ENCODE measurements at places on chromosomes 1 and 21.

GRCh38 chr1:189708674-189709073, 769.0 kb downstream of the BRINP3 start:
- DNase-seq: no peak

DNA sequence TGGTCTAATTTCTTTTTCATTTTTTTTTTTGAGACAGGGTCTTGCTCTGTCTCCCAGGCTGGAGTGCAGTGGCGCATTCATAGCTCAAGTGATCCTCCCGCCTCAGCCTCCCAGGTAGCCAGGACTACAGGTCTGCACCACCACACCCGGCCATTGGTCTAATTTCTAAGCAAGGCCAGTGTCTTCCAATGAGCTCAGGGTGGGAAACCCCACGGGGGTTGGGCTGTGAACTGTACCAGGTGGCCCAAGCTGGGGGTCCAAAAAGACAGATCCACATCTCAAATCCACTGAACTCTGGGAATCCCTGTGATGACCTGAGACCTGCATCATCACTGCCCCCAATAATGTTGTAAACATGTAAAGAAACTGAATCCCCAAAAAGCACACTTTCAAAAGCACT, 79.5 kb downstream of the BCAR3 start:
- DNase-seq: no peak

GRCh38 chr1:13661539-13661938, 38.4 kb upstream of the PRDM2 start:
- no peak for DNase-seq

GRCh38 chr21:35410656-35411055, 361.6 kb upstream of the RUNX1 start:
- DNase-seq: no peak

- DNase-seq: no peak
Measured at GRCh38 chr21:26147535-26147934, 23.0 kb downstream of the APP start.

- DNase-seq: no peak
Measured at GRCh38 chr1:161164901-161165610, 1.2 kb upstream of the PPOX start.

DNA sequence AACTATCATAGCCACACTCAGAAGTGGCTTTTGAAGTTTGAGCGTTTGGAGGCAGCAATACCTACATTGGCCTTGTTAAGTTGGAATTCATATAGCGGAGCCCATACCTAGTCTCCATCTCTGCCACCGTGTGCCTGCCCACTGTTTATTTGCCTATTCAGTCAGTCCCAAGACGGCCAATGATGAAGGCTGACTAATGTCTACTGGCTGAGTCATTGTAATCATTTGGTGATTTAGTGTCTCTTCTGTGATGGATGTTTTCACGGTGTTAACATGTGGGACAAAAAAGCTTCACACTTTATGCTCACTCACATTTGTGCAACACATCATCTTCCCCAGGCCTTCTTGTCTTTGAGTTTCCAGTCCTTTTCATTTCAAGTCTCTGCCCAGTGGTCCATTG, 92.6 kb upstream of the PBX1 start:
- no peak for DNase-seq

- no peak for DNase-seq
Measured at GRCh38 chr21:40438616-40439015, 408.3 kb downstream of the DSCAM start.

GRCh38 chr1:173596097-173596825, 6.6 kb downstream of the SLC9C2 start:
- no peak for DNase-seq

GRCh38 chr1:70057500-70057899, 147.9 kb downstream of the LRRC40 start:
- no peak for DNase-seq

- no peak for DNase-seq
Measured at GRCh38 chr1:167623951-167624350, 6.1 kb upstream of the RCSD1 start.

- DNase-seq: no peak
Measured at GRCh38 chr1:33047839-33048305, 11.2 kb upstream of the AK2 start.

DNA sequence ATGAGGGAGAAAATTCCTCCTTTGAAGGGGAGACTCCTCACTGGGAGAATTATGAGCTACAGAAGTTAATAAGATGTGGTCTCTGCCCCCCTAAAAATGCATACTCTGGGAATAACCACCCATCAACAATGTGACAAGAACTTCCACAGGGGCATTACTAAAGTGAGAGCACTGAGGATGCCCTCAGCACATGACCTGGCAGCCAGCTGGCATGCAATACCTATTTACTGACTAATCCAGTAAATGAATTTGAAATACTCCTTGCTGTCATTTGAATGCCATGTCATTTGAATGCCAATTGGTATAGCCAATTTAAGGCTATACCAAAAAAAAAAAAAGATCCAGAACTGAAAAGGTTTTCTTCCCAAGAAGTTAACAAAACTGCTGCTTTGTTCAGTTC, 30.8 kb downstream of the PLPP3 start:
- no peak for DNase-seq

GRCh38 chr21:35358008-35358407, 308.9 kb upstream of the RUNX1 start:
- DNase-seq: no peak

DNA sequence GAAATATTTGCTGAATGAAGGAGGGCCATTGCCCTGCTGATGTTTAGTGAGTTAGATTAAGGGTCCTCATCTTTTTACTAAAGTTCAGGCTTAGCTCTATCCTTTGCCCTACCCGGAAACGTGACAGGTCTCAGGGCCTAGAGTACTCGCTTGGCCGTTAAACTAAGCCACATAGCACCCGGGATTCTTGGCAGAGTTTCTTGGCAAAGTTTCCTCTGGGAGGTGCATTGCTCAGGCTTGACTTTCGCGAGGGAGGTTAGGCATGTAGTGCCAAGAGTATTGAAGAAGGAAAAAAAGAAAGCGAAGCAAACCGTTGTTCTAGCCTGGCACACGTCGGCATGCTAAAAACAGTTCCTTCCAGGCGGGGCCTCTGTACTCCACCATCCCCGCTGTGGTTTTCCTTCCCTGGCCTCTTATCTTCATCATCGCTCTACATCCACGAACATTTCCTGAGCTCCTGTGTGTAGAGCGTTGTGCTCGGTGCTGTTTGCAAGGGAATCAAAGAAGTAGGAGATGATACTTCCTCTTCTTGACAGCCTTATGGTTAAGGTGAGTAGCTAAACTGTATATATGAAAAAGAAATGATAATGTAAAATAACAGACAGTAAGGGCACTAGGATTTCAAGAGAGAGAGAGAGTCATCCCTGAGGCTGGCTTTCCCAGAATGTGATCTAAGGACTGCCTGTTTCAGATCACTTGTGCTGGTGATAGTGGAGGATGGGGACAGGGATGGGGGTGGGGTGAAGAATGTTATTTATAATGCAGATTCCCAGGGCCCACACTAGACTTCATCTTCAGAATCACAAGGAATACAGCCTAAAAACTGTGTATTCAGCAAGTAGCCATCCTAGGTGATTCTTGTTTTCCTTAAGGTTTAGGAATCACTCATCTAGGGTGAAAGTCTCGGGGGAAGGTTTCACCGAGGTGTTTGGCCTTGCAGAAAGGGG, 18.8 kb downstream of the RNF220 start:
- DNase-seq: no peak

DNA sequence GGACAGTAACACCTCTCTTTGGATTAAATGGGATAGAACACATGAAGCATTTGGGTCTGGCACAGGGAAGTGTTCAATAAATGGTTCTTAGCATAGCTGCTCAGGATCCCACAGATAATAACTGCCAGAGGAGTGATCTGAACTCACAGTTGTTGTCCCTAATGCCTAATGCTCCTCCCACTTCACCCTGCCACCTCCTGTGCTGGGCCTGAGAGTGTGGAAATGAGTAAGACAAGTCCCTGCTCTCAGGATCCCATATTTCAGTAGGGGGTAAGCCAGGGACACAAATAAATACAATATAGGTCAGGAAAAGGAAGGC, 19.9 kb upstream of the FOXO6 start:
- DNase-seq: no peak

DNA sequence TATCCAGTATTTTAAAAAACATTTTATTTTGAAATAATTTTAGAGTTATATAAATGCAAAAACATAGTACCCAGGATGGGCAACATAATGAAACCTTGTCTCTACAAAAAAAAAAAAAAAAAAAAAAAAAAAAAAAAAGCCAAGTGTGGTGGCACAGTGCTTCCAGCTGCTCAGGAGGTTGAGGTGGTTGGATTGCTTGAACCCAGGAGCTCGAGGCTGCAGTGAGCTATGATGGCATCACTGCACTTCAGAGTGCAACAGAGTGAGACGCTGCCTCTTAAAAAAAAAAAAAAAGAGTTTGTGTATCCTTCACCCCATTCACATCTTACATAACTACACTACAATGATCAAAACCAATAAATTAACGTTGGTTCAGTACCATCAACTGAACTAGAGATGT, 115.6 kb upstream of the KIF26B start:
- no peak for DNase-seq

DNA sequence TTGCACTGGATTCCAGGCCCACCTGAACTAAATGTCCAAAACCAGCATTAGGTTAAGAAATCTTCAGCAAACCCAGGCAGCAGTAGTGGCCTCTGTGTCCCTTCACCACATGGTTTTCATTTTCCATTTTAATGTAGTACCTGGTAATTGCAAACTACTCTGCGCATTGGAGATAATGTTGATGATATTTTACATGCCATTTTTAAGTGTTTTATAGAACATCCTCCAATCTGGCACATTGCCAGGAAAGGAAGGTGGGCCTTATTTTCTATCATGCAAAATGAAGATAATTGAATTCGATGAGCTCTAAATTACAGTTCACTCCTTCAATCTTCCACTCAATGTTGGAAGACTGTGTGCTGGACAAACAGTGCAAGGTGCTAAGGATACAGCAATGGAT, 89.5 kb downstream of the ZC3H11B start:
- DNase-seq: no peak

GRCh38 chr1:54782588-54782987, 18.3 kb upstream of the PARS2 start:
- DNase-seq: no peak

DNA sequence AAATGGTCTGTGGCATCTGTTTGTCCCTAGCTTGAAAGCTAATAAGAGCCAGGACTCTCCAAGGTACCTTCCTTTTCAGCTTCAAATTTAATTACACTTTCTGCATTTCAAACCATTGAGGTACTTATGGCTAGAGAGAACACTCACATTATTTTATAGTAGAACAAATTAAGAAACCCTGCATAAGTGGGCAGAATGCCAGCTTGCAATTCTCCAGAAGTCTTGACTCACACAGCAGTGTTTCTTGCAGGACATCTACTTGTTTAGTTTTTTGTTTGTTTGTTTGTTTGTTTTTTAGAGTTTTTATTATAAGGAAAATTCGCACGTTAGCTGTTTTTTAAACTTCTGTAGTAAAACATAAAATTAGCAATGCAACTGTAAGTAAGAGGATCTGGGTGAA, 397.2 kb downstream of the NEGR1 start:
- no peak for DNase-seq

- DNase-seq: no peak
Measured at GRCh38 chr1:98921817-98922216, 82.8 kb downstream of the PLPPR5 start.

DNA sequence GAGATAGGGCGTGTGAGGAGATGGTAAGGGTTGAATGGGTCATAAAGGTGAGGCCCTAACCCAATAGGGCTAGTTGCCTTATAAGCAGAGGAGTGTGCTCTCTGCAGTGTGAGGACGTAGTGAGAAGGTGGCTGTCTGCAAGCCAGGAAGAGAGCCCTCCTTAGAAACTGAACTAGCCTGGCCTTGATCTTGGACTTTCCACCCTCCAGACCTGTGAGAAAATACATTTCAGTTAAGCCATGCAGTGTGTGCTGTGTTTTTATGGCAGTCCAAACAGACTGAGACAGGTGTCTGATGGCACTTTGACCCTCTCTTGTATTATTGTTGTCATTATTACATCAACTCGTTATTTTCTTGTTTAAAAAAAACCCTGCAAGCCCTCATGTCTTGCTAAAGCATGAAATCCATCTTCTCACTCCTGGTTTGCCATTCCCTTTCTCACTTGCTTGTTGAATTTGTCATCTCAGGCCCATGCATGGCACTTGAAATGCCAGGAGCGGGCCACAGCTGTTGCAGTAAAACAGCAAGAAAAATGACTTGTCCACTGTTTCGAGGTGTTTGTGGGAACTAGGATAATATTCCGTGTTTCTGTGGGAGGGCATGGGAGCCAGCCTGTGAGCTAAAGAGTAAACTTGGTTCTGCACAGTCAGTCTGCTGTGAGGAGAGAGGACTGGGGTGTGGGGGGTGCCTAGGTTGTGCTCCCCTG, 78.6 kb downstream of the STUM start:
- DNase-seq: no peak

GRCh38 chr1:25573961-25574360, 30.6 kb downstream of the LDLRAP1 start:
- no peak for DNase-seq

DNA sequence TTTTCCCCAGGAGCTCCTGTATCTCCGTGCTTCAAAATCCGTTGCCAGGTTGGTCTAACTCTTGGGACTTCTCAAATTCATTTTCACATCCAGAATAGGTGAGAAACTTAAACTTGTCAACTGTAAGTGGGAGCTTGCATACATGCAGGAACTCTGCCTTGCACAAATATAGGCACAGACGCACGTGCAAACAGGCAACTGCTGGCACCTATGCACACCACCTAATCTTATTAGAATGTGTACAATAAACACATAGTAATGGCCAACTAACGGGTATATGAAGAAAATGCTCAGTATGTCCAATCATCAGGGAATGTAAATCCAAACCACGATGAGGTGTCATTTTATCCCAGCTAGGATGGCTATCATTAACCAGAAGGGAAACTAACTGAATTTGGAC, 22.6 kb upstream of the FCGR2A start:
- DNase-seq: no peak

GRCh38 chr1:197557302-197557701, 218.0 kb downstream of the DENND1B start:
- no peak for DNase-seq

DNA sequence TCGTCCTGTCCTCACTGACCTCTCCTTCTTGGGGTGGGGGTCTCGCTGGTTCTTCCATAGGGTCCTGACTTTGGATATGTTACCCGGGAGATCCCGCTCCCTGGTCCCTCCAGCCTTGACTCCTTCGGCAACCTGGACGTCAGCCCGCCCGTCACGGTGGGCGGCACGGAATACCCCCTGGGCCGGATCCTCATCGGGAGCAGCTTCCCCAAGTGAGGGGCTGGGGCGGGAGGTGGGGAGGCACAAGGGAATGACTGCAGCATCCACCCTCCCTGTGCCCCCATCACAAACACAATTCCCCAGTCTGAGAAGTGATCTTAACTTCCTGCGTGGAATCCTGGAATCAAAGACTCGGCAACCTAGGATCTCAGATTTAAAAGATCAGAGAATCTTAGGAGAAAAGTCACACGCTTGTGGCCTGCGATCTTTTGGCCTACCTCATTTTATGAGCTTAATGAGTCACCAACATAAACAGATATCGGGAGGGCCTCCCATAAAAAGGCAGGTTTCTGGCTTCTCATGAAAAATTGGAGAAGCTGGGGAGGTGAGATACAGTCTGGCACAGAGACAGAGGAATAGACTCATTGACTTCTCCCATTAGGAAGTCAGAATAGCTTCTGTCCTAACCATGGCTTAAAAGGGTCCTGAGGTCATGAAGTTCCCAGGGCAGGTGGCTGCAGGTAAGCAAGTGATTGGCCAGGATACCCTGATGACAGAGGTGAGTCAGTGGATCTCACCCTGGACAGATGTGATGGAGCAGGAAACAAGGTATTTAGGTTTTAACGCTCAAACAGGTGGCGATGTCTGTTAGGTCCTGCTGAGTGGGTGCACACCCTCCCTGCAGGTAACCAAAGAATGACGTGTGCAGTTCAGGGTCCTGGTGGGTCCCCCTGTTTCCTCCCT, 15.9 kb upstream of the PADI3 start:
- no peak for DNase-seq

- DNase-seq: no peak
Measured at GRCh38 chr1:47751193-47751592, 246.0 kb downstream of the TRABD2B start.

Data from activated T-cell treated with anti-CD3 and anti-CD28 coated beads for 4 hours (primary cell).